NAMALWA (cell line): ENCODE measurements at places on chromosomes 11 and 22.

DNA sequence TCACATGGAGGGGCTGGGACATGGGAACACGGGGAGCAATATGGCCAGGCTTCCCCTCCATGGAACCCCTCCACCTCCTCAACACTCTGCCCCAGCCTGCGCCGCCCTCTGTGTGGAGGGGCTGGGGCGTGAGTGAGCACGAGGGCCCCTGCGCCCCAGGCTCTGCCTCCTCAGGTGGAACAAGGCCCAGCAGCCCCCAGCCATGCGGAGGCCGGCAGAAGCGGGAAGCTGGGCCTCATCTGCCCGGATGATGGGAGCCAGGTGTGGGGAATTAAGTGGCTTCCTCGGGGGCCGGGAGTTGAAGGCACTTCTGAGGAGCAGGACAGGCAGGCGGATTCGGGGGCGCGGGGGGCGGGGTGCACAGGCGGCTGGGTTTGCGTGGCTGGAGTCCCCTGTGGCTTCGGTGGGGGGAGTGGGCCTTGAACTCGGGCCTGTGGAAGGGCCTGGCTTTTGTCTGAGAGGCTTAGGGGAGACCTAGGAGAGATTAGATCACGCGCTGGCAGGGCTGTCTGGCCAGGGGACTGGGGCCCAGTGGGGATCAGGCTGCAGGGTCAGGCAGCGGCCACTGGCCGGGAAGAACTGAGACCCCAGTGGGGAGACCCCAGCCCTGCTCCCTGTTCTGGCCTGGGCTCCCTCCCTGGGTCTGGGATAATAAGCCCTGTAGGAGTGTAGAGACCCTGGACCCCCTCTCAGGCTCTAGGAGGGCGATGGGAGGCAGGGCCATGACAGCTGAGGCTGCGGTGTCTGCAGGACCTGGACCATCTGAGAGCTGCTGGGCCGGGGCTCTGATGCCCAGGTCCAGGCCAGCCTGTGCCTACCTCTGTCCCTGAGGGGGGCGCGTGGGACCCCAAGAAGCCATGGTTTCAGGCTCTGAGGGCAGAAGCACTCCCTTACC lies 13.3 kb downstream of the PRR33 start:
- DNase-seq, result no peak

- DNase-seq, result no peak
These were observed 129.3 kb upstream of the TENM4 start for GRCh38 chr11:79570104-79570503.

- no peak for DNase-seq
These were observed 6.1 kb downstream of the MUC5B start for GRCh38 chr11:1228921-1229451.

DNA sequence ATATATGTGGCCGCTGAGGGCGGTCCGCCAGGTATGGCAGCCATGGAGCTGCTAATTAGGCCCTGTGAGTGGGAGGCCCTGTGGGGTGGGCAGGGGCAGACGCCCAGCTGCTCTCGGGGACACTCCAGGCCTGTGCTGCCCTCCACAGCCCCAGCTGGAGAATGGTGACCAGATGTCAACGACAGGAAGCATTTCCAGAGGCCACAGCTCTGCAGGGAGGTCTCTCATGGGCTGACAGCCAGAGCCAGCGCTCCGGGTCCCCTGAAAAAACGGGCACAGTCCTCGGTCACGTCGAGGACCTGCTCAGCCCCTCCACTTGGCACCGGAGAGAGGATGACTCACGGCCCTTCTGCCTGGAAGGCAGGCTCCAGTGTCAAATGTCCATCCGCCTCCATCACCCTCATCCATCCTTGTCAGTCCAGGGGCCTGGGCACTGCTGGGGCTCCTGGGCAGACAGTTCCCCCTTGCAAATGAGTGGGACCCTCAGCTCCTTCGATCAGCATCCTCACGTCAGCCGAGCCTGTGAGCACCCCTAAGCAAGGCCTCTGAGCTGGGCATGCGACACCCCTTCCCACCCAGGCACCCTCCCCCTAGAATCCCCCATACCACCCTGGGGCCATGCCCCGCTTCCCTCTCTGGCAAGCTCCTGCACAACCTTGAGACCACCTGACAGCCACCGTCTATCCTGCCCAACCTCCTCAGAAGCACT lies 1.9 kb downstream of the BID start:
- no peak for DNase-seq

DNA sequence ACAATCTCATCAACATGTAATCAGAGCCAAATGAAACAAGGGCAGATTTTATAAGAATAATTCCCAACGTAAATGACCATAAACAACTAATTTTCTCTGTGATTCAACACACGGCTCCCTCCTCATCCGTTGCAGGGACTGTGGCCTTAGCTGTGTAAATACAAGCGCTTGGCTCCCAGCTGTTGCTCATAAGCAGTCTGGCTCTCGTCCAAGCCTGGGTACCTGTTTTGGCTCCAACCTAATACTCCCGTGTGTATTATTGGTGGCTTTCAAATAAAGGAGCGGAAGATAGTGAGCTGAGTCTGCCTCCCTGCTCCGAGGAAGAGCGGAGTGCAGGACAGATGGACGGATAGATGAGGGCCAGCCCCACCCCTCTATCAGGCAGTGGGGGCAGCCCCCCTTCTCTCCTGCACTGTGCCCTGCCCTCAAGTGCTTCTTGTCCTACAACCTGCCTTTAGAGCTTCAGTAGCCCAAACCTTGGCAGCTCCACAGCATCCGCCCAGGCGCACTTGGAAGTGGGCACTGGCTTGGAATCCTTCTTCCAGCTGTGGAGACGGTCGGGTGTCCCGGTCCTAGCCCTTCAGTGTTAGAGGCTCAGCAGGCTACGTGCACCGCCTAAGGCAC lies 670.9 kb downstream of the BRD1 start:
- DNase-seq, result no peak

GRCh38 chr11:70144262-70144661 lies 58.8 kb upstream of the FADD start:
- no peak for DNase-seq

- DNase-seq, result no peak
These were observed 229.0 kb downstream of the TMEM135 start for GRCh38 chr11:87266751-87267150.

DNA sequence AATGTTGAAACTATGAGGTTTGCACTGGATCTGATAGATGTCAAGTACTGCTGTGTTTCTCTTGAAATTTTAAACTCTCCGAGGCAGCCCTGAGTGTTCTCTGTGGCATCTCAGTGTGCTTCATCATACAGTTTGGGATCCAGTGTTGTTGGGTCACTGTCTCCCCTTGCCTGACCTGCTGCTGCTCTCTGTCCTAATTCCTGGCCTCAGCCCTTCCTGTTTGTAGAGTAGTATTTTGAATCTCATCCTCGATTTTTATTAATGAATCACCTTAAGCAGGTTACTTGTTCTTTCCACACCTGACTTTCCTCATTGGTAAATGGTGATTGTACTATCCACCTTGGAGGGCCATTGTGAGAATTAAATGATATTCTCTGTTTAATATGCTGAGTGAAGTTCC lies 70.7 kb upstream of the PAX6 start:
- no peak for DNase-seq

- DNase-seq, result no peak
These were observed 36.5 kb downstream of the CTSC start for GRCh38 chr11:88300888-88301487.

- DNase-seq, result peak; percentile 60
These were observed 27.1 kb downstream of the TSKU start for GRCh38 chr11:76810151-76810853.

- DNase-seq, result no peak
These were observed 3.0 kb upstream of the SIGIRR start for GRCh38 chr11:417652-418342.

DNA sequence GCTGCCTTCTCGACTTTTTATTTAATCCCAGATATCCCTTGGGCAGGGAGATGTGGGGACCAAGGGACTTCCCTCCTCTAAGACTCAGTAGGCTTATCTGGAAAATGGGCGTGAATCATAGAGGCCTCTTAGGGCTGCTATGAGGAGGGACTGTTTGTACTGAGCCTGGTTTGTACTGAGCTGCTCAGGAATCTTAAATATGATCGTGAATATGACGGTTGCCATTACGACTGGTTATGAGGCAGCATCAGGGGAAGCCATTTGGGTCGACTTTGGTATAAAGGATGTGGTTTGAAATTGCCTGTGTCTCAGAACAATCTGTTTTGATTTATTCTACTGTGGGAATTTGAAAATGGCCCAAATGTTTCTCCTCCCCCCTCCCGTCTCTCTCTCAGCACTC lies 20.6 kb downstream of the TSPAN18 start:
- no peak for DNase-seq

DNA sequence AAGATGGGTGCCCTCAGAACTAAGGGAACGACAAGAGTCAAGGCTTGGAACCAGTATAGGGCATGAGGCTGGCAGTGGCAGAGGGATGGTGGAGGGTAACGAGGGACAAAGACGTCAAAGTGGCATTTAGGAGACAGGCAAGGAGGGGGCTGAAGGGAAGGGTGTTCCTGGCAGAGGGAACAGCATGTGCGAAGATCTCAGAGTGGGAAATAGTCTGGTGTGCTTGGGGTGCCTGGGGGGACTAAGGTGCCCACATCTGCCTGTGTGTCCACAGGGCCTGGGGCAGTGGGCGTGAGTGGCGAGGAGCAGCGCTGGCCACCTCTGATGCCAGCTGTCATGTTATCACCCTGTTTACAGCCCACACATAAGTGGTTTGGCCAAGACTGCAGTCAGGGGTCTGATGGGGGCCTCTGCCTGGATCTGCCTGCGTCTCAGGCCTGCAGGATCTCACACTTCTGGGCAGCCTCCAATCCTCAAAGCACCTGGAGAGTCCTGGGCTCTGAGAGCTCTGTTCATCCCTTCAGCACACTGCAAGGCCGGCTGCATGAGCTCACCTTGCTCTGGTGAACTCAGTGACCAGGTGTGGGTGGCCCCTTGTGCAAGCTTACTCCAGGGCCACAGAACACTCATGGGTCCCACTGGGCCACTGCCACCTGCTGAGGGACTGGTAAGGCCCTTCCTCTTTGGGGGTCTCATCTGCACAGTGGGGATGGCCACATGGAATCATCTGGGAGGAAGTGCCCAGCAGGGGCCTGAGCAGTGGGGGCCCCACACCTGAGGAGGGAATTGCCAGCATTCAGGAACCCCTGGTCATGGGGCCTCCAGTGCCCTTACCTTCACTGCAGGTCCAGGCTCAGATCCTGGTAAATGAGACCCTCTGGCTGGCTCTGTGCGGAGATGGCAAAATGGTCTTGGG lies 89.7 kb upstream of the SHISAL1 start:
- DNase-seq, result no peak

GRCh38 chr11:36738292-36738861 lies 140.3 kb upstream of the RAG2 start:
- DNase-seq, result no peak

- no peak for DNase-seq
These were observed 42.8 kb downstream of the ZNF202 start for GRCh38 chr11:123698546-123699127.

DNA sequence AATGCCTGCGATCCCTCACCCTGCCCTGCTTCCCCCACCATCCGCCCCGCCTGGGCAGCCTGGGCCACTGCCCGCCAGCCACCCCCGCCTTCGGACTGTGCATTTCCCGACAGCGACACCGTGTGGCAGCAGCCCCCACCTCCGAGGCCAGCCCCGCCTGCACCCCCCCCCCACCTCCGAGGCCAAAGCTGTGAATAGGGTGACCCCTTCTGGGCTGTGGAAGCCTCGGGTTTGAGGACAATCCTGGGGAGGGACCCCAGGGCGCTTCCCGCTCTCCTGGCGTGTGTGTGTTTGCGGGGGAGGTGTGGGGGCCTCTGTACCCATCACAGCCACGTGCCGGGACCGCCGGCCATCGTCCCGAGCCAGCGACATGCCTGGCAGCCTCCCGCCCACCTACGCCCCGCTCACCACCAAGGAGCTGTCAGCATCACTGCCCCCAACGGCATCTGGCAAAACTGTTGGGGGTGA lies 33.8 kb upstream of the PPARA start:
- DNase-seq, result peak; percentile 86

DNA sequence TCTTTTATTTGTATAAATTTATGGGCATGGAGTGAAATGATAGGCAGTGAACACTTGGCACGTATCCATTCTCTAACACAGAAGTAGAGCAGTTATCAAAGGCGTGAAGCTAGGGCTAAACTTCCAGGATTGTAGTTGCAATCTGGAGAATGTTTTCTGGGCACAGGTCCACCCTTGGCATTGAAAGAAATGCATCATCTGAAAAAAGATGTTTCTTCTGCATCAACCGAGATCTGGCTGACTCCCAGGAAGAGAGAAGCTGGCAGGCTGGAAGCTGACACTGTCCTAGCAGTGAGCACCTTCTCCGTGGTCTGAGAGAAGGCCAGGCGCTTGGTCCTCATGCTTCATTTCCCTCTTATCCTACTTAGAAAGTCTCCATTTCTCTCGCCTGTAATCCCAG lies 600.0 kb downstream of the BRD1 start:
- no peak for DNase-seq

- no peak for DNase-seq
These were observed 32.7 kb upstream of the PARVG start for GRCh38 chr22:44147821-44148574.

DNA sequence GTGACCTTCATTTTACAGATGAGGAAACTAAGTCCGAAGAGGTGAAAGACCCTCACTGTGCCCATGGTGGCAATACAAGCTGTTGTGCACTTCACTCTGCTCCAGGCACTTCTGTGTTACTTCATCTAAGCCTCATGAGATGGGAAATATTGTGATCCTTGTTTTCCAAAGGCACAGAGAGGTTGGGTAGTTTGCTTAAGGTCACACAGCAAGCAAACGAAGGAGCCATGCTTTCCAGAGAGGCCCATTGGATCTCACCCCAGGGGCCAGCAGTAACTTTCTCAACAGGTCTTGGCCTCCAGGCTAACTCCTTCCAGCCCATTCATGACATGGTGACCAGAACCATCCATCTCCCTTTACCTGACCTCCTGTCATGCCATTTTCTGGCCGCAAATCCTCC lies 332.8 kb downstream of the MN1 start:
- no peak for DNase-seq

- no peak for DNase-seq
These were observed 861.3 kb downstream of the TBC1D22A start for GRCh38 chr22:47623763-47624148.

DNA sequence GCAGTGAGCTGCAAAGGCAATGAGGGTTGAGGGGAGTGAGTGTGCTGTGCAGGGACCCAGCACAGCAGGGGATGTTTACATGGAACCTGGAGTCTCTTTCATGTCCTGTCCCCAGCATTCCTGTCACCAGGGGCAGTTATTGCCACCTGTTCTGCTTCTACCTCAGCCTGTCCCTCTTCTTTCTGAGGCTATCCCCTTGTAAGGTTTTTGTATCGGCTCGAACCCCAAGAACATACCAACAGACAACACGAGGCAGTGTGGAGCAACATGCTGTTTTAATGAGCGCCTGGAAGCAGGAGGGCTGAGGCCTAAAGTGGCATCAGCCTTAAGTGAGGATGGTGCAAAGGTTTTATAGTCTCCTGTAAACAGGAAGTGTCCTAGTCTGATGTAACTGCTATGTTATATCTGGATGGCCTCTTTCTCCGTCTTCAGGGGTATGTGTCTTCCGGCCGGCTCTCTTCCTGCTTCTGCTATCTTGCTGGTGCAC lies 3.9 kb downstream of the SCGB2A2 start:
- DNase-seq, result no peak
